Testis (tissue), 5 donors: ENCODE measurements at places on chromosomes 2 and 18. TPM values are rescaled to one million over a fixed set of nuclear protein-coding genes. Genes with fewer than 3 reads are reported as not detected.

DNA sequence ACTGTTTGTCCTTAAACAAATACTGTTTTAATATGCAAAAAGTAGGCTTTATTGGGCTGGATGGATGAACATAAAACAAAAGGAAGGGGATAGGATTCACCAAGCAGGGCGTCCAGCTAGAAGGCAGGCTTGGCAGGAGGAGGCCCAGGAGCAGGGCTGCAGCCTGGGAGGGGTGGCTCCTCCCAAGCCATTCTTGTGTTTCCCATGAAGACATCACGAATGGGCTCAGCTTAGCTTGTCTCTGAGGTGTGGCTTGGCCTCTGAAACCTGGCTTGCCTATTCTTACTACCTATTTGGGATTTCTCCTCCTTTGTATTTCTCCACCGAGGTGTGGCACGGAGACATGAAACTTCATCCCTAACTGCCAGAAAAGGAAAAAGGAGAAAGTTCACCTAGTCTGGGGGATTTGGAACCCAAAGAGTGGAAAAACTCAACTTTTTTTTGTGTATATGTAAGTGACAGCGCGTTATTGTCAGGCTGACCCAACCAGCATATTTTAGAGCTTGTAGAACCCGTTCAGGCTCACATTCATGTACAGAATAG lies 481.9 kb upstream of the SPRED2 start:
- DNase-seq, result no peak

GRCh38 chr2:187774551-187775071 lies 220.4 kb upstream of the TFPI start:
- no peak for DNase-seq

DNA sequence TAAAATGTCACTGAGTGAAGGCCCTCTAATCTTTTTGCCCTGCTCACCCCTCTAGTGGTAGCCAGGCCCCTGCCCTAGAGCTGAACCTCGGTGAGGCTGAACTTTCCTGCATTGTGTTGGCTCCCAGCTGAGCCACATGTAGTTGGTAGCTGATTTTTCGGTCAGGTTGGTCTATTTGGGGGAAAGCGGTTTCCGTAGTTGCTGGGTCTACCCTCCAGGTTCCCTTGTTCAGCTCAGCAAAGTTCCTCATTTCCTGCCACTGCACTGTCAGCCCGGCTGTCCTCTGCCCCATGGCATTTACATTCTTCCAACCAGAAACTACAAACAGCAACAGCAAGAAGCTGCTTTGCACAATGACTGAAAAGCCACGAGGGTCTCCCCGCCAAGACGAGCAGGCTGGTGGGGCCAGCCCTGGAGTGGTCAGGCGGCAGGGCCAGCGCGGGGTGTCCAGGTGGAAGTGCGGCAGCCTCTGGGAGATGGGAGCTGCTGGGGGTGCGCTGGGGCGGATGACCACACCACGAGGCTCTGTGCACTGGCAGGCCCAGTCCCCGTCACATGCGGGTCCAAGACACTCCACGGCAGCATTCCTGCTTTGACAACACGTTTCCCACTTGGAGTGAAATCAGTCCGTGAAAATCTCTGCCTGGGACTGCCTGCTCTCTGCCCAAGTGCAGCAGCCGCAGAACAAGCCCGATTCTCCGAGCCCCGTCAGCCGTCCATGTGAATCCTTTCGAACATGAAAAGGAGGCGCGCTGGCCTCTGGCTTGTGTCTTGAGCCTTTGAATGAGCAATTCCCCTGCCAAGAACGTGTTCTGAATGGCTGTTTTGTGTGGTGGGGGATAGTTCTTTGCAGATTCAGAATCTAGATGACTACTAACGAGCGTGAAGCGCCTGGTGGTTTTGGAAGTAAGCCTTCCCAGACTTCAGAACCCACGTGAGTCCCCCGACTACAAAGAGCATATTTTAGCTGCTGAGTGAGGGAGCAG lies 159.4 kb downstream of the ASB1 start:
- no peak for DNase-seq

NCKAP5 gene
- 6.3 TPM for total RNA-seq

GRCh38 chr2:234334151-234334550 lies 162.7 kb downstream of the ARL4C start:
- DNase-seq, result no peak

GRCh38 chr2:47460766-47461165 lies 57.8 kb downstream of the MSH2 start:
- no peak for DNase-seq

DNA sequence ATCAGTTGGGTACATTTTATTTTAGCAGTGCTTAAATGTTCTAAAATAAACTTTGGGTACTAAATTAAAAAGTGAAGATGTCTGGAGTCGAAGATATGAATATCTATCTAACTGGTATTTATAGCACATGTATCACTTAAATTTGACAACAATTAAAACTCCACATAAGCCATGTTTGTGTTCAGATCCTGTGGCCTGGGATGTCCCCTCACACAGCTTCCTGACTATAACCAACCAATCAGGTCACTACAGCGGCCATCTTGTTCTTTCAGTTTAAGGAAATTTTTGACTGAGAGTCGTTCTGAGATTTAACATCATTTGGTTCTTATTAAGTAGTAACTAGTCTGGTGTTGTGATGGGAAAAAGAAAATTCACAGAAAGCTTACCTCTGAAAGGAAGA lies 170.7 kb upstream of the NRP2 start:
- DNase-seq, result no peak

GRCh38 chr2:23394700-23395099 lies 9.7 kb downstream of the KLHL29 start:
- no peak for DNase-seq

BIN1 gene
- total RNA-seq, result 28.7 TPM

GRCh38 chr2:96251721-96252292 lies 14.0 kb downstream of the TMEM127 start:
- peak; percentile 89 for DNase-seq

DNA sequence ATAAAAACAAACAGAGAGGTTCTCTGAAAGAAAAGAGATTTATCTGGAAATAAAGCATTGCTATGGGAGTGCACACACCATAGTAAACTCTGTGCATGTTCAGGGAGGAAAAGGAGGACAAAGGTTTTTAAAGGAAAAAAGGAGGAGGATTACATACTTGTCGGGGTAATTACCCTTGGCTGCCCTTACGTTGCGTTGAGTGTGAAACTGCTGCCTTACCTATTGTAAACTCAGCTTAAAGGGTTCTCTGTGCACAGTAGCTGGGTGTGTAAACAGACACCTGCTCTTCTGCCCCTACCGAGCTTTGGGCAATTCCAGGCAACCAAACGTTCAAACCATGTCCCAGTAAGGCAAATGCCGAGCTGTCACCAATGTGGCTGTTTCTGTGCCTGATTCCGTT lies 29.6 kb upstream of the PXDN start:
- no peak for DNase-seq

VWC2L gene
- total RNA-seq, result 1.6 TPM

DNA sequence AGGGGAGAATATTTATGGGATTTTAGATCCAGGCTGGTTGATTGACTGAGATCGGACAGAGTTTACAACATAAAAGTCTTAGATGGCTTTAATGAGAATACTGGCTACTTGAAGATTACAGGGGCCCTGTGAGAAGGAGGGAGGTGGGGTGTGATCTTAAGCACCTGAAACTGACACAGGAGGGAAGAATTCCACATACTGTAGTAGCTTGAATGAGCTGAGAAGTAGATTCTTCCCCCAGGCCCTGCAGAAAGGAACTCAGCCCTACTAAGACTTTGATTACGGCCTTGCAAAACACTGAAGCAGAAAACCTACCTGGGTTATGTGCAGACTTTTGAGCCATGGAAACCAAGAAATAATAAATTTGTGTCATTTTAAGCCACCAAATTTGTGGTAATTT lies 1062.9 kb upstream of the GYPC start:
- DNase-seq, result no peak

CNRIP1 gene
- 9.2 TPM for total RNA-seq

DLX1 gene
- not detected for total RNA-seq

- DNase-seq, result no peak
Observed at GRCh38 chr2:109609352-109610024, 4.3 kb downstream of the SEPTIN10 start.

DNA sequence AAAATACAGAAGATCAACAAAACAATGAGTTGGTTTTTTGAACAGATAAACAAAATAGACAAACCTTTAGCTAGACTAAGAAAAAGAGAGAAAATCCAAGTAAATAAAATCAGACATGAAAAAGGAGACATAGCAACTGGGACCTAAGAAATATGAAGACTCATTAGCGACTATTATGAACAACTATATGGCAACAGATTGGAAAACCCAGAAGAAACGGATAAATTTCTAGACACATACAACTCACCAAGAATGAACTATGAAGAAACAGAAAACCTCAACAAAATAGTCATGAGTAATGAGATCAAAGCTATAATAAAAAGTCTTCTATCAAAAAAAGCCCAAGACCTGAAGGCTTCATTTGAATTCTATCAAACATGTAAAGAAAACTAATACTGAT lies 59.3 kb downstream of the EPB41L3 start:
- no peak for DNase-seq

GRCh38 chr18:54151376-54151775 lies 73.1 kb downstream of the MBD2 start:
- no peak for DNase-seq

GRCh38 chr2:120052597-120052996 lies 39.7 kb downstream of the EPB41L5 start:
- no peak for DNase-seq

DNA sequence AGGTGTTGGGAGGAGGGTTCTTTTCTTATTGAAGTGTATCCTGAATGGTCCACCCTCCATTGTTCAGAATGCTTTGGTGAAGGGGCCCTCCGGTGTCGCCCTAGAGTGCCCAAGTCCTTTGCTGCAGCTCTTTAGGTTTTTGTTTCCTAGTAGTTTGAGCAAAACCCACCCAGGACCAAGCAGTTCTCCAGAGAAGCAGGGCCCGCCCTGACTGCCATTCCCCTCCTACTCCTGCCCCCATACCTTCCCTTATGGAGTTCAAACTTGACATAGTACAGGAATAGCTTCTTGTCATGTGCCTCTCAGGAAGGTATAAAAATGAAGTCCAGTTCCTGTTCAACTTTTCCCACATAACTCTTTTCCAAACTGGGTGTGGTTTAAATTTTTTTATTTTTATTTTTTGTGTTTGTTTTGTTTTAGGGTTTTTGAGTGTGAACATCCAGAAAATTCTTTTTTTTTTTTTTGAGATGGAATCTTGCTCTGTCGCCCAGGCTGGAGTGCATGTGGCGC lies 5.6 kb downstream of the MERTK start:
- no peak for DNase-seq

- no peak for DNase-seq
Observed at GRCh38 chr2:175871331-175872004, 130.6 kb downstream of the LNPK start.

DNA sequence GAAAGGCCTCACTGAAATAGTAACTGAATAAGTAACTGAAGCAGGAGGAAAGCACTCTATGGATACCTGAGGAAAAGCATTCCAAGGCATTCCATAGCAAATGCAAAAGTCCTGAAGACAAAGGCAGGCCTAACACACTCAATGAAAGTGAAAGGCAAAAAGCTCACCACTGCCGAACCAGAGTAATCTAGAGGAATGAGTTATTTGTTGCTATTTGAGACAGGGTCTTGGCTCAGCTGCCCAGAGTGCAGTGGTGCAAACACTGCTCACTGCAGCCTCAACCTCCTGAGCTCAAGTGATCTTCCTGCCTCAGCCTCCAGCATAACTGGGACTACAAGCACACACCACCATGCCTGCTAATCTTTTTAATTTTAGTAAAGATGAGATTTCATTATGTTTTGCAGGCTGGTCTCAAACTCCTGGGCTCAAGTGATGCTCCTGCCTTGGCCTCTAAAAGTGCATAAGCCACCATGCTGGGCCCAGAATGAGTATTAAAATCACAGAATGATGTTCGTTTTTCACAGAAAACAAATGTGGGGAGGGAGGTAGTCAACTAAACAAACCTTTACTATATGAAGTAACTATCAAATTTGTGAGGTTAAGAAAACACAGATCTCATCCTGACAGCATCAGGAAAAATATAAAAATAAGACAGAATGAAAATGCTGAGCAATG lies 17.9 kb downstream of the PIAS2 start:
- no peak for DNase-seq

- DNase-seq, result no peak
Observed at GRCh38 chr2:146363731-146364130, 1481.1 kb upstream of the ACVR2A start.

- no peak for DNase-seq
Observed at GRCh38 chr2:46506131-46506706, 26.9 kb downstream of the TMEM247 start.

GRCh38 chr2:55550368-55551102 lies 31.0 kb downstream of the CFAP36 start:
- DNase-seq, result no peak

- DNase-seq, result no peak
Observed at GRCh38 chr2:219416235-219416602, 2.0 kb upstream of the DES start.

- DNase-seq, result peak; percentile 11
Observed at GRCh38 chr2:3604207-3604877, 9.4 kb downstream of the COLEC11 start.

GRCh38 chr2:3535794-3536681 lies 16.7 kb upstream of the ADI1 start:
- peak; percentile 71 for DNase-seq

- peak; percentile 36 for DNase-seq
Observed at GRCh38 chr2:159939946-159940345, 122.5 kb downstream of the PLA2R1 start.

GRCh38 chr18:80205294-80205693 lies 42.0 kb downstream of the PARD6G start:
- no peak for DNase-seq

- no peak for DNase-seq
Observed at GRCh38 chr2:167181134-167181533, 292.9 kb downstream of the XIRP2 start.

DNA sequence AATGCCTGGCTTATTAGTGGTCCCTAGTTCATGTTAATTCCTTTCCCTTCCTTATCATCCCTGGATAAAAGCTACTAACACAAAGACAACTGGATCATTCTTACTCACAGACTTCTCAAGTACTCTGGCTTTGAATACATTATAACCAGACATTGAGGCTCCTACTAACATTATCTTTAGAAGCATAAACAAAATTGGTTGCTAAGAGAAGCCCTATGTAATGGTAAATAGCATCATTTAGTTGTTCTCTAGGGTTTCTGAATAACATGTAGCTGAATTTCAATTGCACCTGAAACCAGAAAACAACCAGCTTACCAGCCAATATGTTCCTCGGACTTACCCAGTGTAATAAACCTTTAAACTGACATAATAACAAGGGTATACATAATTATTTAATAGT lies 114.1 kb upstream of the NCKAP5 start:
- no peak for DNase-seq

- no peak for DNase-seq
Observed at GRCh38 chr2:168642873-168643272, 159.6 kb upstream of the NOSTRIN start.

GRCh38 chr18:68181956-68182355 lies 533.0 kb downstream of the TMX3 start:
- DNase-seq, result no peak

GRCh38 chr2:32427672-32428610 lies 71.1 kb downstream of the BIRC6 start:
- no peak for DNase-seq

- DNase-seq, result no peak
Observed at GRCh38 chr2:71454221-71455010, 1.1 kb downstream of the DYSF start.

GRCh38 chr18:9926223-9926894 lies 12.5 kb downstream of the VAPA start:
- no peak for DNase-seq

MAPK4 gene
- 18.1 TPM for total RNA-seq

FN1 gene
- total RNA-seq, result 36.8 TPM

- DNase-seq, result no peak
Observed at GRCh38 chr2:44351088-44351487, 10.2 kb downstream of the PREPL start.

- DNase-seq, result no peak
Observed at GRCh38 chr2:78202986-78203670, 681.0 kb upstream of the LRRTM4 start.

GRCh38 chr2:232418466-232419244 lies 12.0 kb downstream of the ALPG start:
- no peak for DNase-seq

PSMA8 gene
- total RNA-seq, result 20.1 TPM
